ENCODE measurements at places on chromosomes 13 and 19.
A peak's percentile ranks its signal among the peaks of the same experiment; 100 is the strongest.

DNA sequence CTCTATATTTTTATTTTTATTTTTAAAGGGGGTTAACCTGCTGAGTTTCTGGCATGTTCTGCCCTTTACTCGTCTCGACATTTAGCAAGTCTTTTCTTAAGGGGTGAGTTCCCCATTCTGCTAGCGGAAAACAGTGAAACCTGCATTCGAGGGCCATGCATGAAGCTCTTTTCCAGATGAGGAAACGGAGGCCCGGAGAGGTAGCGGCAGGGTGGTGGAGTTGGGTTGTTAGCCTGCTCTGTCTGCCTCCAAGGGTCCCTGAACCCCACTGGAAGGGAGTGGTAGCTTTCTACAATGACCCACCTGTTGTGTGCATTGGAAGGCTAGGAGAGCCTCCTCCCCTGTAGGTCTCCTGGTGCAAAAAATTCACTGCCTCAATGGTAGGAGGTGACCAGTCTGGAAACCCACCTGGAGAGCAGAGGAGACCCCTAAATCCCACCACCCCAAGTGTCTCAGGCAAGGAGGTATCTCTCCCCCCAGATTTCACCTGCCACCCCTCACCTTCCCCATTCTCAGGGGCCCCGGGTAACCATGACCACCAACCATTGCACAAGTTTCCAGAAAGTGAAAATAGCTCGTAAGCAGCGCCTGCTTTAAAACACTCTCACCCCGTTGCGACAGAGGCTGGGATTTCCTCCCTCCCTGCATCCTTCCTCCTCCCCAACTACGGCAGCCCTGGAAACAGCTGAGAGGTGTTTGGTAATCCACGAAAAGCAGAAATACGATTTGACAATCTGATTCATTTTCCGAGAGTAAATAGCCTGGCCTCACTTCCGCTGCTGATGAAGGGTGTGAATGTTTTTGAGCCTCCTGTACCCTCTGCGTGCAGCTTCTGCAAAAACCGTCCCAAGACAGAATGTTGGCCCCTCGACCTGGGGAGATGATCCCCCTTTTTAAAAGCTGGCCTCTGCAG lies 3.5 kb downstream of the KLF2 start:
- no peak for DNase-seq

GRCh38 chr19:16386619-16387240 lies 62.1 kb downstream of the KLF2 start:
- no peak for DNase-seq

DNA sequence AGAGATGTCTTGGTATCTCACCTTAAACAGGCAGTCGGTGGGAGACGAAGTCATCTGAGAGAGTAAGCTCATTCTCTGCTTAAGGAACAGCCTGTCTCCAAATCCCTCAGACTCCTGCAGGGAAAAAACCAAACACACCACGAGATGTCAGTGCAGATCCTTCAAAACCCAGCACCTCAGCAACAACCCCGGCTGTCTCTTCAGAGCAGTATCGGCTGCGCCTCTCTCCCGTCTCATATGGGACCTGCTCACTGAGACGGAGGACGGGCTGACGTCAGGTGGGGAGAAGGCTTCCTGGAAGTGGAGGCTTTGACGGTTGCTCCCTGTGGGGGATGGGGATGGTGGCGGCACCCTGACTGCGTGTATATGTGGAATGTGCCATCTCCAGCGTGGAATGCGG lies 43.6 kb downstream of the ANKRD27 start:
- DNase-seq: no peak

DNA sequence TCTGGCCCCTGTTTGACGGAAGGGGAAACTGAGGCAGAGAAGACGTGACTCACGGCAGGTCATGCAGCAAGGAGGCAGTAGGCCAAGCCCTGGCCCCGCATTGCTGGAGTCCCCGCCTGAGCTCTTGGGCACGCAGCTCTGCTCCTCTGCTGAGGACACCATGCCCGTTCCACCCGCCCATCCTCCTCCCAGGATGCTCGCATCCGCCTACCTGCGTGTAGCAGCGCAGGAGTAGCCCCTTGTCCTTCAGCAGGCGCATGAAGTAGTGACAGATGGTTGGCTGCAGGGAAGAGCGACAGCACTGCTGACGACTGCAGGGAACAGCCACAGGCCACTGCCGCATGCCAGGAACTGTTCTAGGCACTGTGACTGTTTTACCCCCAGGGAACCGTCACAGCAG lies 10.5 kb downstream of the SIRT2 start:
- no peak for DNase-seq

DNA sequence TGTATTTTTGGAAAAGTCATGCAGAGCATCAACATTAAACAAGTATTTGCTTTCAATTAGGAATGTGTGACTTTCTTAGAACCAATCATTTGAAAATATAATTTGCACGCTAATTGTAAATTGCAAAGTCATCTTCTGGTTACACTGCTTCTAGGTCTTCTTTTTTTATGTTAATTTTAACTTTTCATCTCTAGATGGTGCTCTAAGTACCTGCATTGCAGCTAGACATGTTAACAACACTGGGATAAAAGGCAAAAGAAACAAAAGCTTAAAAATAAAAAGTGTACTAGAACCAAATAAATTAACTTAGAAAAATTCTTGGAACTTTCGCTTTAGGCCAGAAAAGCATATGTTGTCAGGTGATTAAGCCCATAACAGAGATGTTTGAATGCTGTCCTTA lies 2758.2 kb downstream of the PCDH9 start:
- no peak for DNase-seq

DNA sequence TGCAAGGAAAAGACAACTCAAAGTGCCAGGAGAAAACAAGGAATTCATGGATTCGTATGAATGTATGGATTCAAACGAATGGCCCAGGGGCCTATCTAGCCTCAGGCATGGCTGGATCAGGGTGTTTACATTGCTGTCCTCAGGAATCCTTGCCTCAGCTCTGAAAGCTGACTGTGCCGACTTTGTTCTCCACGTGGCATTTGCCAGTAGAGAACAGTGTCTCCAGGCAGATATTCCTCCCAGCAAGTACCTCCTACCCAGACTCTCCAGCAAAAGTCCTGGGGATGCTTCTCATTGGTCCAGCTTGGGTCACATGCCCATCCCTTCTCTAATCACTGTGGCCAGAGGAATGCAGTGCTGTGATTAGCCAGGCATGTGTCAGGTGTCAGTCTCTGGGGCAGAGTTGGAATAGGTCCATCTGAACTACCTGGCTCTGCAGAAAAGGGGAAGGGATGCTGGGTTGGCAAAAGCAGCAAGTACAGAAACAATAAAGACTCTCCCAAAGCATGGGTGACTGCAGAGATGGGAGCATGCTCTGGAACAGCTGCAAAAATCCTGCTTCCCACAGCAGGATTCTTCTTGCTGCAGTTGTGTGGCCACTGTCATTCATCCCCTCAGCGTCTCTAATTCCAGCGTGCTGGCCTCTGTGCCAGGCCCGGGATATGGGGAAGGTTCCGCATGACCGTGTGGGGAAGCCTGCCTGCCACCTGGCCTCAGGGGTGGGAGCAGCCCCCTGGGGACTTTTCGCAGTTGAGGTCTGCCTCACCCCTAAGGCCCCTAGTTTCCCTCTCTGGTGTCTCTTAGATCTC lies 30.0 kb downstream of the CCNE1 start:
- no peak for DNase-seq

DNA sequence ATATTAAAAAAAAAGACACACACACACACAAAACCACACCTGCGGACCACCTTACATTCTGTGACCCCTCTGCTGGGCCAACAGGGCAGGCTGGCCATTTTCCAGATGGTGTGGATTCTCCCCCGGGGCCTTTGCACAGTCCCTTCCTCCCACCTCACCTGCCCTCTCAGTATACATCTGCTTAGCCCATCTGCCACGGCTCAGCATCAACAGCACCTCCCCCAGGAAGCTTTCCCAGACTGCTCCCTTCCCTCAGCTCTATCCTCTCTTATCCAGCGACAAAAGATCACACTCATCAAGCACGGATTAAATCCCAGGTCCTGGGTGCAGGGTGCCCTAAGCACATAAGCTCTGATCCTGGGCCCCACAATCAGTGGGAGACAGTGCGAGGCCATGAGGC lies 4.5 kb downstream of the ZNF787 start:
- no peak for DNase-seq

GRCh38 chr13:110014719-110015118 lies 228.3 kb upstream of the IRS2 start:
- peak; percentile 40 for DNase-seq

DNA sequence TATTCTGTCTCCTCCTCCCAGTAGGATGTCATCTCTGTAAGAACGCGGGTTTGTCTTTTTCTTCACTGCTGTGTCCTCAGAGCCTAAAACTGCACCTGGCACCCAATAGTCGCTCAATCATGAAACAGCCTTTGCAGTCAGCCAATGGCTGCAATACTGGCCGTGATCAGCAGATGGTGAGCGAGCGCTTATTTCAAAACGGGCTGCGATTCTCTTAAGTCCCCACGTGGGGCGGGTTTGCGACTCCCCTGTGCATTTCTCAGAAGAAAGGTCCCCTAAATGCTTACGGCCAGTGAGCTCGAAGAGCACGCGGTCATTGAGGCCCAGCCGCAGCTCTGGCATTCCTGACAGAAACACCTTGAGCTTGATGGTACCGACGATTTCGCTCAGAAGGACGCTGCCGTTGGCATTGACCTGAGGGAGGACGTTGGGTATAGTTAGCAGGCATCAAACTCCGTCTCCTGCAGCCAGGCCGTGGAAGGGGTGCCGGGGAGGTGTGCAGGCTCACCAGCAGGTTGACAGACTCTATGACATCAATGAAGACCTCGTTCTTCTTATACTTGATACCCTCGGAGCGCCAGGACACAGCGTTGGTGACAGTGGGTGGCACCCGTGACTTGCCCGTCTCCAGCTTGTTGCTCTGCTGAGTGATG lies 6.0 kb downstream of the AP1M2 start:
- no peak for DNase-seq

DNA sequence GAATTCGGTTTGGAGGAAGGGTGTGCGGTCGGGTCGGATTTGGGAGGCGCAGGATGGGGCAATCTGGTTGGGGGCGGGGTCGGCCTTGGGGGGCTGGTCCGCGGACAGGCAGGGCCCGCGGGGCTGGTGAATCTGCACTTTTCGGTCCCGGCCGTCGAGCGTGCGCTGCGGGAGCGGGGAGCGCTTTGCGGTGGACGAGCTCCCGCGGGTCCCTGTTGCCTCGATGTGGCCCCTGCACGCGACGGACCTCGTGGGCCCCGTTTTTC lies 11.9 kb downstream of the PEAK3 start:
- DNase-seq: no peak

- DNase-seq: no peak
These were observed 166.5 kb downstream of the COG6 start for GRCh38 chr13:39821977-39822376.

DNA sequence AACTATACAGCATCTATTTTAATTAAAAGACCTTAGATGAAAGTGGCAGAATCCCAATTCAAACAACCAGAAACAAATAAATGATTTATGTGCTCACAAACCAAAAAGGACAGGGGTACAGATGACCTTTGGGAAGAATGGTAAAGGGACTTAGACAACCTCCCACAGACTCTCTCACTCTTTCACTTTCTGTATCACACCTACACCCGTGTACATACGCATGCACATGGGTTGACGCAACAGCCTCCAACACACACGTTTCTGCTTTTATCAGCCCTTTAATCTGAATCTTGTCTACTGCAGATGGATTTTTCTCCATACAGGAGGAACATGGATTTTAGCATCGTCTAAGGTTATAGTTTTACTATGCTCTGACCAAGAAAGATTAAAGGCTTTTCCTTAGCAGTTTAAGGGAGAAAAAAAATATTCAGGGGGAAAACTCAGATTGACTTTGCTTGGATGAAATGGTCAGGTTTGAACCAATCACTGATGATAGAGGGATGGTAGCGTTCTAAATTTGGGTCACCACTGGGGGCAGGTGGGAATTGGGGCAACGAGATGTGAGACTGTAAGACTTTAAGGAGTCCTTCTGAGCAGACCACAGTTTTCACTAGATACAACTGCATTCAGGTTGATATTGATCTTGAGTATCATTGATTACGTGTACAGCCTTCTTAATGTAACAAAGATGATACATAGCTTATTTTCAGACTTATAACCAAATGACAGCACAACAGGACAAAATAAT lies 166.1 kb downstream of the ITGBL1 start:
- DNase-seq: no peak

DNA sequence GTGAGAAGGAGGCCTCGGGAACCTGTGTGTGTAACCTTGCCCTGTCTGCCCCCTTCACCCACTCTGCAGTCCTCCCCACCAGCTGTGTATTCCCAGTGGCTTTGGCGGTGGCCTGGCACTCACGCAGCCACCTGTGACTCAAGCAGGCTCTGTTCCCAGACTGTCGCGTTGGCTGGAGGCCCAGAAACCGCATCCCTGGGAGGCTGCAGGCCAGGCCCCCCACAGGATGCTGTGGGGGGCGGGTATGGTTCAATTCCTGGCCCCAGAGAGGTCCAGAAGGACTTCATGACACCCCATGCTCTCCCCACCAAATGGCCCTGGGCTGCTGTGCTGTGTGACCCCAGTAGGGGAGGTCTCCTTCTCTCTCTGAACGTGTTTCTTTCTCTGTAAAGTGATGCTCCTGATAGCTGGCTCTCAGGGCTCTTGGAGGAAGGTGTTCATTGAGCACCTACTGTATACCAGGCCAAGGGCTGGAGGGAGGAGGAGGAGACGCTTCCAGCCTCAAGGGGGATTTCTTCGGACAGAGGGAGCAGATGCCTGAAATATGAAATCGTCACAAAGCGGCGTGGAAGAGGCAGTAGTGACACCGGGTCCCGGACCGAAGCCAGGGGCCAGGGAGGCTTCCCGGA lies 1.9 kb upstream of the LINGO3 start:
- no peak for DNase-seq

DNA sequence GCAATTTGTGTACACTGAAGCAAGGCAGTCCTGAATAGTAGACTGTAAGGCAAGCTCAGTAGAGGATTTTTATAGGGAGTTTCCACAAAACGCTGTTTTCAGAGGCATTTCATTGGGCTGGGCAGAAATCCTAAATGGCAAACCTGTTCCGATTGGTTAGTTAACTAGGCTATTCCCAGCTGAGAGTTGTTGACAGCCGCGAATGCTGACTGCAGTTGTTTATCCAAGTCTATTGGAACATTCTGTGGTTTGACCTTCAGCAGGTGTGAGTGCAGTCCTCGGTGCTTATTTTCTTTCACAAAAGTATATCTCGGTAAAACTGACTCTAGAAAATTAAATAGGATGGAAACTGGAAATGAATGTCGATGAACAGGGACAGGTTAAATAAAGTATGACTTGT lies 45.4 kb downstream of the TPT1 start:
- DNase-seq: no peak

DNA sequence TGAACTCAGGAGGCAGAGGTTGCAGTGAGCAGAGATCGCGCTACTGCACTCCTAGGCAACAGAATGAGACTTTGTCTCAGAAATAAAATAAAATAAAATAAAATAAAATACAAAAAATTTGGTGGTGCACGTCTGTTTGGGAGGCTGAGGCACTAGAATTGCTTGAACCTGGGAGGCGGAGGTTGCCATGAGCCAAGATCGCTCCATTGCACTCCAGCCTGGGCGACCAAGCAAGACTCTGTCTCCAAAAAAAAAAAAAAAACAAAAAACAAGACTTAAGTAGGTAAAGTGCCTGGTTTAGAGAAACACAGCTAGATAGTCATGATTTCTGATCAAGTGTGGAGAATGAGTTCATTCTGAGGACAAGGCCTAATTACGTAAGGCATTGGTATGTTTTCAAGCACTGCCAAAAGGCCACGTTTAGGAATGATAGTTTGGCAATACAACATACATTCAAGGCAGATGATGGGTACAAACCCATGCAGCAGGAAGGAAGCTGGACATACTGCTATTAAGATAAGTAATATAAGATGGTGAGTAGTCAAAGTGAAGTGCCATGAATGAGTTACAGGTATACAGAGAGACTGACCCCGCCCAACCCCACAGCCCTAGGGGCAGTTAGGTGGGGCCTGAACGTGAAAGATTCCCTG lies 4.8 kb upstream of the UCHL3 start:
- DNase-seq: no peak

Data from NCI-H187 treated with DMSO at 0.1 percent for 48 hours (cell line).